ENCODE measurements at places on chromosomes 1 and 21. TPM values are rescaled to one million over a fixed set of nuclear protein-coding genes. Genes with fewer than 3 reads are reported as not detected.

DNA sequence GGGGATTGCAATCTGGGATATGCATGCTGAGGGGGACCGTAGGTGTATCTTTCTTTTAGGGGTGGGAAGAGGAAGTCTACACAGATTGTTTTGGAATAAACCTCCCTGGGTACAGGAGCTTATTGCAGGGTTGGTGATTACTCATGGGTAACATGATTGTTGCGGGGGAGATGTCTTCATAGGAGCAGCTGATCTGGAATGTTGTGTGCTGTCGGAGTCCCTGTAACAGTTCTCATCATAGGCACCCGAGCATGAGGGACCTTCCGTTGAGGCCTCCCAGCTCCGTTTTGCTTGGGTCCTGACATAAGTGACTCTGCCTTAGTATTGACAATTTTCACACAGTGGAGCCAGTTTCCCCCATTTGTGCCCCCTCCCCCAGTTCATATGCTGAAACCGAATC, 4.2 kb upstream of the PRXL2B start:
- DNase-seq, result no peak

GRCh38 chr1:234773936-234774677, 164.1 kb upstream of the IRF2BP2 start:
- no peak for DNase-seq

DNA sequence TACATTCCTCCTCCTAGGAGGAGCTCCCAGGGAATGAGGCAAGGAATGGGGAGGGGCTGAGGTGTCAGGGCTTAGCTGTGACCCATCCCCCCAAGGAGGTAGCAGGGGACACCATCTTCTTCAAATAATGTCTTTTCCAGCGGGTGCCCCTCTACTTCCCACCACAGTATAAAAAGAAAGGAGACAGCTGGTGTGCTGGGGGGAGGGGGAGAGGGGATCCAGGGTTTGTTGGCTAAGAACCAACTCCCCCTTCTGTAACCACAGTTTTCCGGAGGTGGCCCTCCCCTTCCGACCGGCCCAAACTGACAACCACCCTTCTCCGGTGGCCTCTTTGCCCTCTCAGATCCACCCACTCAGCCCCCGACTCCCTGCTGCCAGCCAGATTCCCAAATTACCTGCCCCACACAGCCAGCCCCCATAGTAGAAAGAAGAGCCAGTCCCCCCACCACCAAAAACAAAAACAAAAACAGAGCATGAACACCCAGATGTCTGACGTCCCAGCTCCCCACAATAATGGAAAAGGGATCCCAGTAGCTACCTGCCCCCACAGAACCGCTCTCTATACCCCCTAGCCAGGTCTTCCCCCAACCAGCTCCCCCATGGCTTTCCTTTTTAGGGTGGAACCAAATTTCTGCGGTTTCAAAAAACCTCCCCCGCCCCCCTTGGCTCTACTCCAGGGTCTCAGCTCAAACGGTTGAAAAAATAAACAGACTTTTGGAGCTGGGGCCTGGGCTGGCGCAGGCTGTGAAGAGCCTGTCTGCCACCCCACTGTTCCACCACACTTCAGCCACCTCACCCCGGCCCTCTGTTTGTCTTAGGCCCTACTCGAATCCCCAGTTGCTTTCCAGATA, 2.1 kb downstream of the ARHGEF2 start:
- DNase-seq, result peak; percentile 42

Gene MRPL39
- total RNA-seq, result 21.3 TPM

Gene S100A2
- total RNA-seq, result 17.9 TPM

DNA sequence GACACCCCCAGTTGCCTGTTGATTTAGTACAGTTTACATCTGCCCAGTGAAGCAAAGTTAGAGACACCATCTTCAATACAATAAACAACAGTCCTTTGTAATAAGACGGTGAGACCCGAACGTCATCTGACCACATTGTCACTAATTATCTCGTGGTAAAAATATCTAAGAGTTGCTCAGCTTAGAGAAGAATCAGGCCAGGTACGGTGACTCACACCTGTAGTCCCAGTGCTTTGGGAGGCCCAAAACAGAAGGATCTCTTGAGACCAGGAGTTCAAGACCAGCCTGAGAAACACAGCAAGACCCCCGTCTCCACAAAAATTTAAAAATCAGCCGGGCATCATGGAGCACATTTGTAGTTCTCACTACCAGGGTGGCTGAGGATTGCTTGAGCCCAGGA, 53.5 kb downstream of the CD34 start:
- DNase-seq, result no peak

- peak; percentile 45 for DNase-seq
These were observed 28.0 kb upstream of the TSPAN2 start for GRCh38 chr1:115117298-115117697.

DNA sequence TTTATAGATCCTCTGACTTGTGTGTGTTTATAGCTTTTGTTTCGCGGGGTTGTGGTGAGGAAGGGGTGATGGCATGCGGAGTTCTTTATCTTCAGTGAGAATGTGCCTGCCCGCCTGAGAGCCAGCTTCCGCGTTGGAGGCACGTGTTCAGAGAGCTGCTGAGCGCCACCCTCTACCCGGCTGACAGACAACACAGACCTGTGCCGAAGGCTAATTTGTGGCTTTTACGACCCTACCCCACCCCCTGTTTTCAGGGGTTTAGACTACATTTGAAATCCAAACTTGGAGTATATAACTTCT, 14.4 kb upstream of the CD101 start:
- DNase-seq, result no peak

DNA sequence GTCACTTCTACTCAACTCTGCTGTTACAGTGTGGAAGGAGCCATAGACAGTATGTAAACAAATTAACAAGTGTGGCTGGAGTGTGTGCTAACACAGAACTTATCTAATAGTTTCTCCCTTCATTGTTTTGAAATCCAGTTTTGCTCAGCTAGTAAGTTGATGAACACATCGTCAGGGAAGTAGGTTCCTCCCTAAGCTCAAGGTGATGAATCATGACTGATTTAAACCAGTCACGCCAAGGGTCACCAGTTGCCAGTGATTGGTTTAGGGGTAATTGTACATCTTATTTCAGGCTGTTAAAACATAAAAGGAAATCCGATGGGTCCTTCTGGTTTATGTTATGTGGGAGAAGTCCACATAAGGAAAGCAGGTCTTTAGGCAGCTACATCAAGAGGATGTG, 97.0 kb upstream of the CHODL start:
- DNase-seq, result no peak

DNA sequence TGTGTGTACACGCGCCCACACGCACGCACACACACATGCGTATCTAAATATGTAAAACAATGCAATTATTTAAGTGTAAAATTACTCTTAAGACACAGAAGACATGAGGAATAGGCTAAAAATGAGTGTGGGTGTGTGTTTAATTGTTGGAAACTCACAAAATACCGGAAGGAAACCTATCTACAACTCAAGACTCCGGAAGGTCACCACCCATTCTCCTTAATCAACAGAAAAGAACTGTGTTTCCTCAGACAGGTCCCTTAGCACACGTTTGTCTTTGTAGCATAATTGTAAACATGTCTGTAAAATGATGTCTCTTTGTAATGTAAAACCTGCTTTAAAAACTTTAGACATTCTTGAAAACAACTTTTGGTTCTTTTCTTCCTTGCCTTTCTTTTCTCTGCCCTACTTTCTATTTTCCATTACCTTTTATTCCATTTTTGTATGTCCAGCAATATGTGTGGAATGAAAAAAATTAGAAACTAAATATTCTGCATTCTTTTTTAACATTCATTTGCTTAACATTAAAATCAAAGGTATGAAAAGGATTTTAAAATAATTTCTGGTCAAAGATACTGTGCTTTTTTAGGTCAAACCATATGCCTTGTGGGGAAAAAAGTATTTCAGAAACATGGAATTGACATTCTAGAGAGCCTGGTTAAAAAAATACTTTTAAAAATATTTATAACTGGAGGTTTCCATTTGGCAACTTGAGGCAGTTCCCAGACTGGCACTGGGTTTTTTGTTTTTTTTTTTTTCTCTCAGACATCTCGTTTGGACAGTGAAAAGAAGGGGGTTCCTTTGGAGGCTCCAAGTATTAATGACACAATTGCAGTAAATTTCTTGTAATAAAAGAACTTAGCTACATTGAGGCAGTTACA, 46.2 kb downstream of the ATP5PF start:
- no peak for DNase-seq

GRCh38 chr1:151711044-151711800, 5.4 kb downstream of the CELF3 start:
- DNase-seq, result no peak

Gene NUF2
- 23.5 TPM for total RNA-seq

DNA sequence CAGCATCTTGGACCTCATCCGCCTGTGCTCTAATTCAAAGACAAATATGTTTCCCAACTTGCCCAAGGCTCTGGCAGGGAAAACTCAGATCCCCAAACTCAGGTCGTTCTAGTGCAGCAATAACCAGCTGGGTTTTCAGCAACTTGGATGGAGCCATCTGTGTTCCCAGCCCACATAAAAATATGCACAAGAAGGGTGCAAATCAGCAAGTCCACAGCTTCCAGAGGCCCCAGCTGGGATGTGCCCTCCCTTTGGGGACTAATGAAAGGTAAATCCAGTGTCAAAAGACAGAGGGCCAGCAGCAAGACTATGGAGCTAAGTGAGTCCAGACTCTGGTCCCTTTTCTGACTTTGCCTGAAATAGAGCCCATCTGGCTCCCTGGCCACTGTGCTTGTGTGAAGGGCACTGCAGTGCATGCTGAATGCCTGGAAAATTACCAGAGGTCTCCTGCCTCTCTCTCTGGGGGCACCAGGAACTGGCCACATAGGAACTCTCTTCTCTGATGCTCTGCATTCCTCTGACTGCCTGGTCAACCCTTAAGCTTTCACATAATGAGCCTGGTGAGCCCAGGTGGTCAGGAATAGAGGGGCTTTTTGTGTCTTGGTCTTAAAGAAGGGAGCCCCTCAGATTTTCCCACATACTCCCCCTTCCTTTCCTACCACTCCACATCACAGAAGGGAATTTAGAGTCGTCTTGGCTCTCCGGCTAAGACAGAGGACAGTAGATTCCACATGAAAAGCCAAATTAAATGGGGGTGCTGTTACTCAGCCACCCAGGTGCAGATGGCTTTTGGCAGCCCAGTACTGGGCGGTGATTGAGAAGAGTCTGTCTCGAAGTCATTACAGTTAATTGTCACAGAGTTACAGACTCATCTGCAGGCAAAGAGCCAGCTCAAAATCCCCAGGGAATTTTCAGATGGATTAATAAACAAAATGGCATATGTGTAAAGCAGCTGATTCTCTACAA, 88.1 kb upstream of the C1orf21 start:
- DNase-seq, result no peak

GRCh38 chr1:1291548-1292441, 11.6 kb downstream of the SCNN1D start:
- peak; percentile 86 for DNase-seq

GRCh38 chr1:173857363-173857917, 10.3 kb downstream of the GAS5 start:
- no peak for DNase-seq

- no peak for DNase-seq
These were observed 211.9 kb upstream of the SPAG17 start for GRCh38 chr1:118396829-118397495.

Gene CDCA8
- 17.1 TPM for total RNA-seq

Gene C1orf94
- total RNA-seq, result not detected

DNA sequence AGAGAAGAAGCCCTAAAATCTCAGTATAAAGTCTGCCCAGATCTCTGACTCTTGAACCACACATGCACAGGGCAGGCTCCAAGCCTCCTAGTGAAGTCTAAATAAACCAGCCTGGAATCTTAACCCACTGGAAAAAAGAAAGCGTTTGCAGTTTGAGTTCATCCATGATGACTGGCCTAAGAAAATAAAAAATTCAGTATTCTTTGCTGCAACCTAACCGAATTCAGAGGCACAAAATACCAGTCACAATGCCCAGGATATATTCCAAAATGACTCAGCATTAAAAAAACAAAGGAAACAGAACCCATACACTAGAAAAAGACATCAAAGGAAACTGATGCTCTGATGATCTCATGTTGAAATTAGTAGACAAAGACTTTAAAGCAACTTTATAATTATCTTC, 269.2 kb downstream of the SDCCAG8 start:
- no peak for DNase-seq

DNA sequence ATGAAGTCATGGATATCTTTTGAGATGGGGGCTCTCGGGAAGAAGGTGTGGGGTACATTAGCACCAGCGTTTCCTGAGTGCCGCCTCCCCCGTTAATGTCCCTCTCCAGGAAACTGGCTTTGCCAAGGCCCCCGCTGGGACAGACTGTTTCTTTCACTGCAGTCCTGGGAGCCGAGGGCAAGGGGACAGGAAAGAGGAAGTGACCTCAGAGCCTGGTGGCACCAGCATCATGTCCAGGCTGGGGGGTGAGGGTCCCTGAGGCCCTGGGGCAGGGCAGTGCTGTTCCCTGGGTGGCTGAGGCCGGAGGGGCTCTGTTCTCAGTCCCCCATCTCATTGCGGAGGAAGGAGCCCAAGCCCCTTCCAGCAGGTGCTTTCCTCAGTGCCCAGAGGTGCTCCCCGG, 5.8 kb downstream of the PFKL start:
- no peak for DNase-seq

DNA sequence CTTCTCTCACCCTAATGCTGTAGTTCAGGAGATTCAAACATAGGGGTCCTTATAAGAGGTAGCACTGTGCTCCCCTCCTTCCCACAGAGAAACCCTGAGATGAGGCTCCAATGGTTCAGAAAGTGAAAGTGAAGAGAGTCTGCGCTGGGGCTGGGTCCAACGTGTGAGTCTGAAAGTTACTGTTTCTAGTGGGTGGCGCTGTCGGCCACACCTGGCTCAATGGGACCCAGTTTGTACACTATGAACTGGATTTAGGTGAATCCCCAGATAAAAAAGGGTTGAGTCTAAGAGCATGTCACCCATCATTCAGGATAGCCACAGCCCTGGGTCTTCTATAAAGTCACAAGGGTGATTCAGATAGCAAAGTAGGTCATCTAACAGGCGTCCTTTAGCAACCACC, 2.8 kb downstream of the SMCP start:
- no peak for DNase-seq

Gene OR10Z1
- not detected for total RNA-seq

- no peak for DNase-seq
These were observed 106.4 kb downstream of the SIK1 start for GRCh38 chr21:43320526-43320925.

GRCh38 chr1:80392529-80392928, 1386.0 kb upstream of the ADGRL4 start:
- DNase-seq, result peak; percentile 75

GRCh38 chr1:159054427-159054826, 22.1 kb downstream of the AIM2 start:
- no peak for DNase-seq

Gene GBP3
- 9.2 TPM for total RNA-seq

DNA sequence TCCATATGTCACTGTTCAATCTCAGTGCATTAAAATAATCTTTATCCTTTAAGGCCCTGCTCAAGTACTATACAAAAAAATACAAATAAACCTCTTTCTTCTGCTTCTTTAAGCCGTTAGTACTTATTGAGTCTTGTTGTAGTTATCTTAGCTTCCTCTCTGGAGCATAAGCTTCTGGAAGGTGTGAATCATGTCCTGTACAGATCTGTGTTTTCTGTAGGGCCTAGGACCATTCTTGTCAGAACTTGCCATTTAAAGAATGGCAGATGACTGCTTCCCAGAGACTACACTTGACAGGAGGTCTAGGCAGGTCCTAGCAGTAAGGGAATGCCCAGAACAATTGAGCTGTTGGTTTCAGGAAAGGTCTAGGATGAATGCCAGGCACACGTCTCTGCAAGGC, 12.9 kb downstream of the NEK7 start:
- DNase-seq, result no peak

- DNase-seq, result no peak
These were observed 52.7 kb downstream of the VWA5B1 start for GRCh38 chr1:20343149-20343937.

Gene S100A3
- total RNA-seq, result 2.6 TPM

- DNase-seq, result no peak
These were observed 634.8 kb downstream of the MATN1 start for GRCh38 chr1:30088594-30088993.

- no peak for DNase-seq
These were observed 291.7 kb upstream of the ZRANB2 start for GRCh38 chr1:71372496-71372895.

All from HT-29 (cell line).